T-helper 2 cell (primary cell): ENCODE measurements at places on chromosomes 6 and 20.

GRCh38 chr20:5146871-5147592 lies 20.2 kb downstream of the CDS2 start:
- DNase-seq = no peak

DNA sequence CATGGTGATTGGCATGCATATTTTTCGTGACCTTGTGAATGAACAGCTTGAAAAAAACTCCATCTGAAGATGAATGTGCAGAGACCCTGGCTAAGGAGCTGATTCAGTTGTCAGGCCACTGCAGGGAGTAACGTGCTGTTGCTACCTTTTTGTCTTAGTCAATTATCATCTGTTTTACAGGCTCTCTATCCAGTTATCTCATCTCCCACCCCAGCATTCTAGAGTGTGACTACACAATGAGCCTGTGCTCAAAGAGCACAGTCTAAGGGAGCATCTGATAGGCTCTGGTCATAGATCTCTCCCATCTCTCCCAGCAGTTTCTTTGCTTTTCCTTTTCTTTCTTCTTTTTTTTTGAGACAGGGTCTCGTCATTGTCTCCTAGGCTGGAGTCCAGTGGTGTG lies 45.5 kb downstream of the NDRG3 start:
- DNase-seq = no peak

DNA sequence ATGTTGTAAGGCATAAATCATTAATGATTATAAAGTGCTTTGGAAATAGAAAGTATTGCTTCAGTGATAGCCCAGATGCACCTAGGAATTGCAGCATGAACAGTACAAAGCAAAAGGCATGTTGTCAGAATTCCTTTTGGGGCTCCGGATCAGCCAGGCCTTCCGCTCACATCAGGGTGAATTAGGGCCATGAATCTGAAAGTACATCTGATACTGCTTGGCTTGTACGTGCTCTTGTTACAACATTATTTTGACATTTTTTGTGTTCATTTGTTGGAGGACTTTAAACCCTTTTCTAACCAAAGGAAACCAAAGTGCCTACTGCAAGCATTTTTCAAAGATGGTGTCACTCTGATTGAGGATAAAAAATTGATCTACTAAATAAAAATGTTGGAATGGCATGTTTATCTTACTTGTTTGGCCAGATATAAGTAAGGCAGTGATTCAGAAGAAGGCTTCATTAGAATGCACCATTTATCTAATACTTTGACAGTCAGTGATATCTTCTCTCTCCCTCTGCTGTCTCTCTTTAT lies 1005.6 kb upstream of the FLRT3 start:
- no peak for DNase-seq

- DNase-seq = no peak
Measured at GRCh38 chr6:169887529-169888140, 136.2 kb downstream of the ERMARD start.

GRCh38 chr6:150745896-150746295 lies 119.6 kb upstream of the MTHFD1L start:
- DNase-seq = no peak
